A673 (cell line): ENCODE measurements at places on chromosomes 2 and 18.

- no peak for DNase-seq
These were observed 44.1 kb downstream of the ANKRD44 start for GRCh38 chr2:197266477-197266876.

- DNase-seq, result no peak
These were observed 150.3 kb downstream of the SMAD2 start for GRCh38 chr18:47780011-47780725.

GRCh38 chr2:234674781-234675201, 177.9 kb upstream of the ARL4C start:
- DNase-seq, result no peak

DNA sequence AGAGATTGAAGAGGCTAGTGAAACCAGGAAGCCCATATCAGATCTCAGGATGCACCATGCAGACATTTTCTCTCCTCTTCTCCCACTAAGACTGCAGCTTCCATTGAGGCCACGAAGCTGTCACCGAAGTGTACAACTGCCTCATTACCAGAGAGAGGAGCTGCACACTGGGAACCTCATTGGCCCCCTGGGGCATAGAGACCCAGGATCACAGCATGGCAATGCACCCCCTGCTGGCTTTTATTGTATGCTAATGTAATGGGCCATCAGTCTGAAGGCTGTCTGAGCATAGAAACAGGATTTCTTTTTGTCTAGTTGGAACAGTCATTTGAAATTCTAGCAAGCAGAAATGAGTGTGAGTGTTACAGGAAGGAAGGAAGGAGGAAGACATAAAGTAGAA, 861.6 kb upstream of the CELF4 start:
- DNase-seq, result peak; percentile 76

DNA sequence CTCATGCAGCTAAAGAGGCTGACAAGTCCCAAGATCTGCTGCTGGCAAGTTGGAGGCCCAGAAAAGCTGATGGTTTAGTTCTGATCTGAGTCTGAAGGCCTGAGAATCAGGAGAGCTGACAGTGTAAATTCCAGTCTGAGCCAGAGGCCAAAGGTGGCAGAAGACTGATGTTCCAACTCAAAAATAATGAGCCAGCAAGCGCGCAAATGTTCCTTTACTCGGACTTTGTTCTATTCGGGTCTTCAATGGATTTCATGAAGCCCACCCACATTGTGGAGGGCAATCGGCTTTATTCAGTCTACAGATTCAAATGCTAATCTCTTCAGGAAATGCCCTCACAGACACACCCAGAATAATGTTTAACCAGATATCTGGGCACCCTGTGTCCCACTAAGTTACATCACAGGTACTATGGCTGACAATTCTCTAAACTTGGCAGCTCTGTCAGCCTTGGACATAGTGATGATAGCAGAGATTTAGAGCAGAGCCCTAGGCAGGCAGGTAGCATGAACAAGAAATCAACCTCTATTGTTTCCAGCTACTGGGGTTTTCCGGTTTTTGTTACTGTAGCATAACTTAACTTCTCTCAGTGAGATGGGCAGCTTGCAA, 318.5 kb downstream of the HRH4 start:
- no peak for DNase-seq

- no peak for DNase-seq
These were observed 528.0 kb upstream of the TNP1 start for GRCh38 chr2:217387776-217388387.

DNA sequence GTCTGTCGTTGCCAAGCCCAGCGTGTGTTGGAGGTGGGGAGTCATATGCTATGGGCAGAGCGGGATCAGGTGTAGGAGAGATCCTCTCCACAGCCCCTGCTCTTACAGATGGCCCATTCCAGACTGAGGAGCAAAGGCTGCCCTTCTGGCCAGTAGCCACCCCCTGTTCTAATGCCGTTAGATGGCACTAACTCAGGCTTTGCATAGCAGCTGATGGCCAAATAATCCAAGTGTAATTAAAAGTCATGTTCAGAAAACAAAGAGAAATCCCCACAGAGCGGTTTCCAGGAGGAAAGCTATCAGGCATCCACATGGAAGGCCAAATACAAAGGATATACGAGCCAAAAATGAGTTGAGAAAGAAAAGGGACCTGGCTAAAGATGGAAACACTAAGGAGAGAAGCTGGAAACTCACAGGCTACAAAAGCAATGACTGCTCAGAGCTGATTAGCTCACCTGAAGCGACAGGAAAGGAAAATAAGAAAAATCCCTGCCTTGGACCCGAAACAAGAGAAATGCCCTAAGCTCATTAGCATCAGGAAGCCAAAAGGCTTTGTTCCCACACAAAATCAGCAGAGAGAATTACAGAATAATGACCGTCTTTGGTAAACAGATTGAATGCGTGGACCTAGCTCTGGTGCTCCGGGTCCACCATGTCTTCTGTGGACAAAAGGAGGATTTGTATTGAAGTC, 1002.4 kb upstream of the KLHL29 start:
- no peak for DNase-seq

DNA sequence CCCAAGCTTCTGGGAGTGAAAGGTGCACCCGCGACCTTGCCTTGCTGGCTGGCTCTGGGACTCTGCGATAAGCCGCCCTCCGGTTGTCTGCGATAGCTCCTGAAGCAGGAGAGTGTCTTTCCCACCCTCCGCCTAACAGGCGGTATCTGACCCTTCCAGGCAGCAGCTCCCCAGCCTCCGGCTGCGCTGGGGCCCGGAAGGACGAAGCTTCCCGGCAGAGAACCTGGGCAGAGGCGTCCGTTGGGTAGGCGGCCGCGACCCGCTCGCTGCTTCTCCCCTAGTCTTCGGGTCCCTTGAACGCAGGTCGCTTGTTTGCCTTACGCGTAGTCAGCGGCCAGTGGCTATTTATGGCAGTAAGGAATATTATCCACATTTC, 446 bp upstream of the RHBDD1 start:
- no peak for DNase-seq

- peak; percentile 94 for DNase-seq
These were observed 76.6 kb downstream of the ALK start for GRCh38 chr2:29844713-29845326.

GRCh38 chr2:5394223-5394622, 298.0 kb upstream of the SOX11 start:
- DNase-seq, result no peak

GRCh38 chr2:211591426-211591825, 947.2 kb downstream of the ERBB4 start:
- no peak for DNase-seq

DNA sequence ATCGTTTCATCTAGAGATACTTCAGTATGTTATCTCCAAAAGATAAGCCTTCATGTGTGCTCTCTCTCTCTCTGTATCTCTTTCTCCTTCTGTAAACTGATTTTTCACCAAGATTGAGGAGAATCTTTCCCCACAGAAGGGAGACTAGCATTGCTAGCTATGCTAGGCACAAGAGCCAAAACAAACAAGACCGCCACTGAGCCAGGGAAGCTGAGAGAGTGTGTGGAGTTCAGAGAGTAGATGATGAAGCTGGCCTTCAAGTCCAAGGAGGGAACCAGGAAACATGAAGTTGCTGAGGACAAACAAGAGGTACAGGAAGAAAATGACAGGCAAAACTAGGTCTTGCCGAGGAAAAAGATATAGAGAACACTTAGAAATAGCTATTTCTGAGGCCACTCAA, 23.4 kb downstream of the DAPL1 start:
- no peak for DNase-seq

DNA sequence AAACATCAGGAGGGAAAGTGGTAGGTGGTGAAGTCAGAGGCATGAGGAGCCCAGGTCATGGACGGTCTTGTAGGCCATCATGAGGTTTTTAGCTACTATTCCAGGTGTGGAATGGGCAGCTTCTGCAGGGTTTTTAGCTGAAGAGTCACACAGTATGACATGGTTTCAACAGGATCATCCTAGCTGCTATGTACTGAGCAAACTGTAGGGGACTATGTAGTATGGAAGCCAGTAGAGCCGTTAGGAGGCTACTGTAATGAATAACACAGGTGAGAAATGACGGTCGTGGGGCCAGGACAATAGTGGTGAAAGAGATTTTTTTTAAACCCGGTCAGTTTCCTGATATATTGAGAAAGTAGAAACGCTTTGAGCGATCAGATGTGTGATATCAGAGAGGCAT, 167.6 kb upstream of the FN1 start:
- DNase-seq, result no peak

DNA sequence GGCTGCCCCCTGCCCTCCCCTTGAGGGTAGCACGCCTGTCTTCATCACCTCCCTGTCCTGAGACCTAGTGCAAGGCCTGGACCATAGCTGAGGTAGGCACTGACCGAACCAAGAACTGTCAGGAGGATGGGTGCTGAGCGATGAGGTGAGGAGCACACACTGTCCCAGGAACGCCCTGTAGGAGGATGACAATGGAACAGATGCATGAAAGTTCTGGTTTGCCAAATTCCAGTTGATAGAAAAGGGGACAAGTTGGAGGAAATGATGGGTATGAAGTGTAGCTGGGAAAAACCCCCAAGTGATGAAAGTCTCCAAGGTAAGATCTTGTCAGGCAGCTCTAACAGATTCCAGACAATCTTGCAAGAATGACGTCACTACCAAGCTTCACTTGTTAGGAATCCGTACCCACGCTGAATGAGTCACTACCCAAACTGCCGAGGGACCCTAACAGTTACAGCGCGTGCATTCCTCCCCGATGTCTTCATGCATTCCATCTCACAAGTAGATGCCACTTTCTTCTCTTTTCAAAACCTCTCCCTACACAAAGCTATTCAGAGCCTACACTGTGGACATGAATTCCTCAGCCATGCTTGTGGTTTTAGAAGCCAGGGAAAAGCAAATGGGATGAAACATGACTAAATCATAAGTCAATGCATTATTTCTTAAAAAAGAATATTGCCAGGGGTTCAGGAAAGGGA, 27.6 kb downstream of the MRPL33 start:
- DNase-seq, result peak; percentile 92

DNA sequence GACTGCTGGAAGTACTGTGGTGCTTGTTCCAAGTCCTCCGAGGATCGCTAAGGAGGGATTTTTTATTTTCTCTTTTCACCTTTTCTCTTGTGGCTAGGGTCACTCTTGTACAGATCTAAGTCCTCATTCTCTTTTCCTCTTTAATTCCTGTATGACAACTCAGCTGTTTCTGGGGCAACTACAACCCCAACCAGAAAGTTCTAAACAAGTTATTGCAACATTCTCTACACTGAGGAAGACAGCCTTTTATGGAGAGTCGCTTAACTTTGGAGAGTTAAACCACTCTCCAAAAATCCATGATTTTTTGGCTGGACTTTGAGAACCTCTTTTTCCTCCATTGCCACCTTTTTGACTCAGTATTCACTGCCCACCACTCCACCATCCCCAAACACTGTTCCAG, 74.0 kb upstream of the SESTD1 start:
- DNase-seq, result no peak

GRCh38 chr18:3611313-3612090, 161.5 kb downstream of the TGIF1 start:
- DNase-seq, result no peak

DNA sequence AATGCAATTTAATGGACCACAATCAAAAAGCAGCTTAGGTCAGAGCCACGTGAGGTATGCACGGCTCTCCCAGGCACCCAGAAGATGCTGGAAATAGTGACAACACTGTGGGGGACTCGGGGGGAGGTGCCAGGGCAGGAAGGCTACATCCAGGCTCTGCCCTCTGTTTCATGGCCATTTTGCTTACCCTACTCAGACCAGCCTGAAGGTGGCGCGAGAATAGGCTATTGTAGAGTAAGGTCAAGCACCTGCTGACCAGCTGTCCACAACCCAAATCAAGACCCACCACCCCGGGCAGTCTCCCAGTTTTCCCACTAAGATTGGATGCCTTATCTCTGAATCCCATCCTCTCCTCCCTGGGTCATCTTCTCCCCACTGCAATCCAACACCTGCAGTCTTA, 115.7 kb downstream of the VIT start:
- no peak for DNase-seq

DNA sequence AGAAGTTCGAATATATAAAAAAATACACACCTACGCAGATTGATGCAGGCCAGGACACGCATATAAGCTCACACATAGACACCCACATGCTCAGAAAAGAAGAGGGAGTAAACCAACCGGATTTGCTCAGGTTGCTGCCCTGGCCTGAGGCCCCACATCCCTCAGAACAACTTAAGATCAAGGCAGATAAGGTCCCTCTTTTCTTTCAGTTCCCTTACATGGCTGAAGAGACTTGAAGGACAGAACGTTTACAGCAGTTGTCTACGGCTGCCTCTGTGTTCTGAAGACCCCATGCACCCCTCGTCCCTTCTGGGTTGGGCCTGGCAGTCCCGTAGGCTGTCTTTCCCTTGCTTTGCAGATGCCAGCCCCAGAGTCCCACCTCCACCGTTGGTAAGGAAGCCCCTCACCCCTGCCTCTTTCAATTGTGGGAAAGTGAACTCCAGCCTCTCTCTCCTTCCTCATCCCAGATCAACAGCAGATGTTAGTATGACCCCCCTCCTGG, 4.3 kb upstream of the NAGK start:
- DNase-seq, result no peak

DNA sequence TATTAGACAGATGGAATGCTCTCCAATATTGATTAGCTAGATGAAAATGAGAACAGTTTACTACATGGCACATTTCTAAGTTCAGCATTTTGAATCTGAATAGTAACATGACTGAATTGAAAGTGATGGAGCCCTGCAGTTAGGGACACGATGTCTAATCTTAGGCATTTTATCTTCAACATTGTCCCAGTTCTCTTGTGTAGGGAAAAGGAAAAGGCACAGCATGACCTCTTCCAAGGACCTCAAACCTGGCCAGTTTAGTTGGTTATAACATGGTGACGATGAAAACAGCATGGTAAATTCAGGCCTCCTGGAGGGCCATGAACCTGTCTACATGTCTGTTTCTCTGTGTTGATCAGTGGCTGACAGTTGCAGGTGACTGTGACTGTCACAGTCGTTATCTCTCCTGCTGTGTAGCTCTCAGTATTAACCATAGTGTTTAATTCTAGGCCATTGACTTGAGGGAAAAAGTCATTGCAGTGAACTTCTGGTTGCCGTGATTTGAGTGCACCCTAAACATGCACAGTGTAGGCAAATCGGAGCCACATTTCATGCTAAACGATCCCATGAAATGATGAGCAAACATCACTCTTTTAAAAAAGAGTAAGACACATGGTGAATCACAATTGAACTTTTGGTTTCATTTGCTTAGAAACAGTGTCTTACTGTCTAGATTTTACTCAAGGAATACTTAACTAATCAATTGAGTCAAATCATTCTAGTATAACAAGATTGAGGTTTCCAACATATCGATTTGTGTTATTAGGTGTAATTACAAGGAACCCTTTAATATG, 129.7 kb downstream of the PHLPP1 start:
- DNase-seq, result no peak
